A549 (cell line): ENCODE measurements at places on chromosomes 4 and X.

DNA sequence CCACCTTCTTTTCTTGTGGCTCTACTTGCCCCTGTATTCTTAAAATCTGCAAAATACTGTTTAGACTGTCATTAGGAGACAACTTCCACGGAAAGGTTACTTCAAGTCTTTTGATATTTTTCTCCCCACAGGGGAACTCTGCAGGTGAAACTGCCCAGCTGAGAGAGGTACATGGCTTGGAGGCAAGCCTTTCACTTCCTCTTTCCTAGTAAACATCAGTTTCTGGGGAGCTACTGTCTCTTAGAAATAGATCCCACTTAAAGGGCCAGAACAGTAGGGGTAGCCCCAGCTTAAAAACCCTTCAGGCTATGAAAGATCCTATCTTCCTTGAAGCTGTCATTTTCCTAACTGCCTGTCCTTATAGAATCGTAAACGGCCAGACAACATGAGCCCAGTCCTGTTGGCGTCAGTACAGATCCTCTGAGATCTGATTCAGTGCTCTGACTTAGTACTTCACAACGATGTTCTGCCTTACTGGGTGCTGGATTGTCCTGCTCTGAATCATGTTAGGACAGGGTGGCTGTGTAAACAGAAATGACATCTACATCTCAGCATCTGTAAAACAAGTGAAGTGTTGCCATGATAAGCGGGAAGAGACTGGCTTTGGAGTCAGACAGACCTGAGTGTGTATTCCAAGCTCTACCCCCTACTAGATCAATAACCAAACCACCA lies 102.1 kb downstream of the ITIH6 start:
- no peak for DNase-seq

DNA sequence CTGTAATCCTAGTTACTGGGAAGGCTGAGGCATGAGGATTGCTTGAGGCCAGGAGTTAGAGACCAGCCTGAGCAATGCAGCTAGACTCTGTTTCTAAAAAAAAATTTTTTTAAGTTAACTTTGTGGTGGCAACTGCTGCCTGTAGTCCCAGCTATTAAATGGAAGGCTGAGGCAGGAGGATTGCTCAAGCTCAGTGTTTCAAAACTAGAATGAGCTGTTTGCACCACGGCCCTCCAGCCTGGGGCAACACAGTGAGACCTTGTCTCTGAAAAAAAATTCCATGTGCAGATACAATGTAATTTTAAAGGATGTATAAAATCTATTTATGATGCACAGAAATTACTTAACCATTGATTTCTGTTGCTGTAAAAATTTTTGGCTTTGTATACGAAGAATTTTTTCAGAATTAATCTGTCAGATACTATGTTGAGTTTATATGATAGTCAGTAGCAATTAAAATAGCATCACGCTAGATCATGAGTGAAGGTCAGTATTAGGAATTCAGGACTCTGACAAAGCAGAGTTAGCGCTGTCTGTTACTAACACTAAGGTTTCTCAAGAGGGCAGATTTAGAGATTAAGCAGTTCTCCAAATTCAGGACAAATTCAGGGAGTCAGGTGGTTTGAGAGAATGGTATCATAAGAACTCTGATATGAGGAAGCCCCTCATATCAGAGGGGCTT lies 8.3 kb upstream of the AGA start:
- no peak for DNase-seq

- DNase-seq: no peak
Measured at GRCh38 chr4:185803022-185803421, 9.0 kb downstream of the SORBS2 start.

DNA sequence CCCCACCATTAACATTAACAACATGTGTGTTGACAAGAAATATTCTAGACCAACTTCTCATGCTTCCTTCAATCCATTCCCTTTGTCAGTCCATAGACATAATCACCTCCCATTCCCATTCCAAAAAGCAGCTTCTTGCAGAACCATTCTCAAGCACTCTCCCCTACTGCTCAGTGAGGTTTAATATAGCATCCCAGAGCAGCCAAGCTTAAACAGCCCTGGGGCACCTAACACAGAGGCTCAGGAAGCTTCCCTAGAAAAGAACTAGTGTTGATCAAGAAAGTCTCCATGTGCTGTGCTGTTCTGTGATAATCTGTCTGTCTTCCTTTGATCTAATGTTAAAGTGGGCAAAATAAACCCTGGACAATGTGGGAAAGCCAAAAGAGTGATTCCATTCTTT lies 174.2 kb upstream of the NOCT start:
- DNase-seq: no peak

DNA sequence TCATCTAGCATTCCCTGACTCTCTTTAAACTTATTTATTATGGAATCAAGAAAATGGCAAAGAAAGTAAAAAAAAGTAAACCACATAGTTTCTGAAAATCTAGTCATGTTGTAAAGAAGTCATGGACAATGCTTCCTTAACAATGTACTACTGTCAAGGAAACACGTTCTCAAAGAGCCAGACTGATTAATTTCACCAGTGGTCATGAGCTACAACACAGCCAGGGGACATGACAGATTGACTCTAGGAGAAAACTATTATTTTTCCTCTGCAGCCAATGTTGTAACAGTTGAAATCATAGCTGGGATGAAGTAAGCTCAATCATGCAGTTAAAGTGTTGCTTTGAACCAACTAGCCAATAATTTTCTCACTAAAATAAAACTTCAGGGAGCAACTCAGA lies 109.2 kb downstream of the MAPK10 start:
- no peak for DNase-seq

DNA sequence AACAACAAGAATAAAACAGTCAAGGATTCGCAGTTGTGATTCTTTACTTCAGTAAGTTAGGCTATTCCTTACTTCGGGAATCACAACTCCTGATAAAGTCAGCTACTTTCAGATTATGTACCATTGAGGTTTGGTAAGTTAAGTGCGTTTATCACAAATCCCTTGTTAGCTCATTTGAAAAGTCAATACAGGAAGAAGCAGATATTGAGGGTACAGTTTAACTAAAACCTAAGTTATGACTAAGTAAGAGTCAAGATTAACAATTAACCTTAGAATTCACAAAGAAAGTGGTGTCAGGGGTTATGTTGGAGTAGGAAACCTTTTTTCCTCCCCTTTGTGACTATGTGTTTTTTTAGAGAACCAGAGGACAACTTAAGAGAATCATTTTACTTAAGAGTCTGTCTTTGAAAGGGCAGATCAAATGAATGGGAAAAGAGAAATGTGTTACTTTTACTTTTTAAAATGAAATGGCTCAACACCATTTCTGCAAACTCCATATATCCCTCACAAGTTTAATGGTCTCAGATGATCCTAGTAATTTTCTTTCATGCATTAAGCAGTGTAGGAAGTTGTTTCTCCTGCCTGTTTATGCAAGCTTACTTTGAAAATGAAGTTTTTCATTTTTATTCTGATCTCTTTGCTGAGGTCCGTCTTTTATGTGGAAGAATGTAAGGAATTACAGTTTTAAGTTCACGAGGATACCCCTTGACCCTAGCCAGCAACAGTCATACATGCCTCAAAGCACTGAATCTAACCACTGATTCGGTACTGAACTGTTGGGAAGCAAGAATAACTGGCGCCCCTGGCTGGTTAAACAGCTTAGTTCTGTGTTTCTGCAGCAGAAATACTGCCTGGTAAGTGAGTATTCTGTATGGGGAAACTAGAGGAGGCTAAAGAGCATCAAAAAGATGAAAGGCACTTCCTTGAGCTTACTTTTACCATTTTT lies 211.7 kb downstream of the SLC4A4 start:
- DNase-seq: no peak
